Large intestine (tissue), 12 donors: ENCODE measurements at places on chromosomes 12 and 14.
A peak's percentile ranks its signal among the peaks of the same experiment; 100 is the strongest.

- DNase-seq: no peak
Observed at GRCh38 chr12:42977451-42978230, 388.1 kb upstream of the PRICKLE1 start.

- peak; percentile 29 for DNase-seq
Observed at GRCh38 chr14:68544081-68544892, 248.6 kb downstream of the ZFP36L1 start.

- no peak for DNase-seq
Observed at GRCh38 chr12:109554761-109555160, 18.5 kb downstream of the MMAB start.

- no peak for DNase-seq
Observed at GRCh38 chr12:52965337-52965731, 16.4 kb downstream of the KRT18 start.

- DNase-seq: peak; percentile 27
Observed at GRCh38 chr12:115160271-115161128, 476.5 kb upstream of the TBX3 start.

DNA sequence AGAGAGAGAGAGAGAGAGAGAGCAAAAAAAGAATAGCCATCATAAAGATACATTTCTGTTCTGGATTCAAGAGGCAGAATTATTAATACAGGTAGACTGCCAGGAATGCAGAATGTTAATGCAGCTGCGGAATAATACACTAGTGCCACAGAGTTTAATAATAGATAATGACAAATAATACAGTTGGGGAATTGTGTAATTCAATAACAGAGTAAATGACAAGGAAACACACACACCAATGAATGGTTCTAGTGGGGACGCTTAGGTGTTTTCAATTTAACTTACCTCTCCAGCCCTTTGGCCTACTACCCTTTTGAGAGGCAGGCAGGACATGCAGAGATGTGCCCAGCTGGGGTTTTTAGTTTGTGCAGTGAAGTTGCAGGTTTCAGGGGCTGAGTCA, 313.9 kb downstream of the NRXN3 start:
- no peak for DNase-seq

GRCh38 chr12:110780448-110780847, 37.8 kb upstream of the PPP1CC start:
- DNase-seq: no peak

- peak; percentile 40 for DNase-seq
Observed at GRCh38 chr12:52020539-52021336, 14.0 kb downstream of the TAMALIN start.

GRCh38 chr14:36555998-36556743, 26.2 kb downstream of the NKX2-8 start:
- no peak for DNase-seq

DNA sequence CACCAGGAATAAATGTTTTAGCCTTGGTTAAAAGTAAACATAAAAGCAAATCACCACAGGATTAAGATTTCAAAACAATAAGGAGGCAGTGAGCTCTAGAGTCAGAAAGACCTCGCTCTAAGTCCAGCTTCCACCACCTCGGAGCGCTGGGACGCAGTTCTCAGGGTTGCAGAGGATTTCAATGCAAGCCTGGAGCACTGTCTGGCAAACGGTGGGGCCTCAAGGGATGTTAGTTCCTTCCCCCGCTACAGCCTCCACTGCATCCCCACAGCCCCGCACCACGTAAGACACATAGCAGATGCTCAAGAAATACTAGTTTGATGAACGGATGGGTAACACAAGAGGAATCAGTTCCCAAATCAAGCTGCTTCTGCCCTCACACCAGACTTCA, 39.3 kb upstream of the TMCC3 start:
- no peak for DNase-seq

- no peak for DNase-seq
Observed at GRCh38 chr12:42361909-42362646, 36.1 kb downstream of the PPHLN1 start.

- DNase-seq: peak; percentile 61
Observed at GRCh38 chr12:6626654-6627283, 9.0 kb downstream of the LPAR5 start.

DNA sequence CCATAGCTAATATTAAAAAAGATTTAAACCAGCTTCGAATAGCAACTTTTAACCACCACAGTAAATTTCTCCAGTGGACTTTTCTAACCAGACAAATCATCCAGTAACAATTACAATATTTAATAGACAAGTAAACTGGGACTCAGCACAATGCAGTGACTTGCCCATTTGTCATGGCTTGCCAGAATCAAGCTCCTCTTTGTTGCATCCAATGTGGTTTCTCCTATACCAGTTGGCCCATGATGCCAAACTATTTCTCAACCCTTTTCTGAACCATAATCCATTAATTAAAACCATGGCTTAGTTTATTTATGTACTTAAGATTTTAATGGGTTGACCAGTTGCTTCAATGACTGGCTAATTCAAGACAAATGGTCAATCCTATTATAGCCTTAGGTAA, 64.4 kb downstream of the DIO2 start:
- no peak for DNase-seq

DNA sequence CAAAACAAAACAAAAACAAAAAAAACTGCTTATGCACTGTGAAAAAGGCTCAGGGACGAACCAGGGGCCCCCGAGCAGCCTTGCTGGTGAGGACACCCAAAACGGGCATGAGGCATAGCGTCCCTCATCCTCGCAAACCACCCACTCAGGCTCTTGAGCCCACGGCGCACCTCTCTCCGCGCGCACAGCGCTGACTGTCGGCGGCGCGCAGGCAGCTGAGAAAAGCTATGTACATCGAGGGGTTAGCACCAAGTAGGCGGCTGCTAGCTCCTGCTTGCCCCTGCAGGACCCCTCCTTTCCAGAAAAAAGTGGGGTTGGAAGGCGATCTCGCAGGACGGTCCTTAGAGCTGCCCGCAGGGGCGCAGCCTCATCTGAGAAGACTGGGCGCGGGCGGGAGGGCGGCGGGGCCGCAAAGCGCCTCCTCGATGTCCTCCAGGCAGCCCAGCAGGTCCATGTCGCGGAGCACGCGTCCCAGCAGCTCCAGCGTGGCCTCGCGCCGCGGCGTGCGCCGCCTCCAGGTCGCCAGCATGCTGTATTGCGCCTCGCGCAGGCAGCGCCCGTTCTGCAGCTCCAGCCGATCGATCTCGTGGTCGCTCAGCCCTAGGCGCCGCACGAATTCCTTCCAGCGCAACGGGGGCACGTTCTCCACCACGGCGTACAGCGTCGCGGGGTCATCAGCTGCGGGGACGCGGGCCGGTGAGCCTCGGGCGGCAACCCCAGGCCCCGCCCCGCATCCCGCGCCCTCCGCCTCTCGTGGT, 12.8 kb downstream of the TNFRSF1A start:
- no peak for DNase-seq

DNA sequence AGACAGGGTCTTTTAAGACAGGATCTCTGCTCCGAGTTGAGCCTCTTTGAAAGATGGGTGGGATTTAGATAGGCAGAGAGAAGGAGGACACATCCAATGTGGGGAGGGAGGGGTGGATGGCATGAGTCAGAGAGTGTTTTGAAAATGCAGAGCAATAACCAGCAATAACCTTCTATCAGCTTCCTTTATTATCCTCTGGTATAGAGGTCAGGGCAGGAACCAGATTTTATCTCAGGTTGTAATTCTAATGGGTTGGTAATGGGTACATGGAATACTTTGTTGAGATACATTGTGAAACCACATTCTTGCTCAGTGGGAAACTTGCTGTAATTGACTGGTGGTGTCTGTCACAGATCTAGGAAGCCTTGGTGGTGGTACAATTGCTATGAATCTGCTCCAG, 37.6 kb upstream of the CCDC63 start:
- peak; percentile 38 for DNase-seq

DNA sequence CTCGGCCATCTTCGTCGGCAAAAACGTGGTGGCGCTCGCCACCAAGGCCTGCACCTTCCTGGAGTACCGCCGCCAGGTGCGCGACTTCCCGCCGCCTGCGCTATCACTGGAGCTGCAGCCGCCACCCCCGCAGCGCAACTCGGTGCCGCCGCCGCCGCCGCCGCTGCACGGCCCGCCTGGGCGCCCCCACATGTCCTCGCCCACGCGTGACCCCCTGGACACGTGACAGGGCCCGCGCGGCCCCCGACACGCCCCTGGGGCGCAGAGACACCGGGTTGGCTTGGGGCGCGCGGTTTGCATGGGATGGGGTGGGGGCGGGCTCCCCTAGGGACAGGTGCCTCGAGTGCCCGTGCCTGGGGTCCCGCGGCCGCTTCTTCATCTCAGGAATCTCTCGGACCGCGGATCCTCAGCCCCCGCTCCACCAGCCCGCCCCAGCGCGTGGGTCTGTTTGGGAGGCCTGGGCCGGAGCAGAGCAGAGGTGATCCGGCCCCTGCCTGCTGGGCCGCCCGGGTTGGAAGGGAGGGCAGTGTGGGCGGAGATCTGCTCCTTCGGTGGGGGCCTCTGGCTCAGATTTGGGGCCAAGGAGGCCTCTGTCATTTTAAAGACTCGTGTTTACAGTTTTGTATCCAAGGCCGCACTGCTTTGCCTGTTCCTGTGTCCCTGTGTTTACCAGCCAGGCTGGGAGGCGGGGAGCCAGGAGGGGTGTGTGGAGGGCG, 3.3 kb downstream of the TMEM121 start:
- DNase-seq: no peak

DNA sequence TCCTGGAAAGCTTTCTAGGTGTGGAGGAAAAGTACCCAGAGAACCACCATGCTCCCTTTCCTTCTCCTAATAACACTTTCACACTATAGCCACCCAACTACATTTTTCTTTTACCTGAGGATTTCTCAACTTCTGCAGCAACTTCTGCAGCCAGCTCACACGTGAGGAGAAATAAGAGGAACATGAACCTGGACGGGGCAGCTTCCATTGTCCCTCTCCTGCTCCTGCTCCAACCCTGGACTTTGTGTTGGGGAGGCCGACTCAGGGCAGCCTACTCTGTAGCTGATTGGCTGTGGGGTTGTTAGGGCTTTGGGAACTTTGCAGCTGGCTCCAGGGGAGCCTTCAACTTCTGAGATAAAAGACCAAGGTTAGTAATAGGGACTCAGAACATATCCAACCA, at the start of gene ERP27:
Gene ERP27 (minus strand): TSS at position 237 of the 400 bp plus-strand sequence. CDS start 29 bp downstream, at position 208.
- DNase-seq: peak; percentile 59

DNA sequence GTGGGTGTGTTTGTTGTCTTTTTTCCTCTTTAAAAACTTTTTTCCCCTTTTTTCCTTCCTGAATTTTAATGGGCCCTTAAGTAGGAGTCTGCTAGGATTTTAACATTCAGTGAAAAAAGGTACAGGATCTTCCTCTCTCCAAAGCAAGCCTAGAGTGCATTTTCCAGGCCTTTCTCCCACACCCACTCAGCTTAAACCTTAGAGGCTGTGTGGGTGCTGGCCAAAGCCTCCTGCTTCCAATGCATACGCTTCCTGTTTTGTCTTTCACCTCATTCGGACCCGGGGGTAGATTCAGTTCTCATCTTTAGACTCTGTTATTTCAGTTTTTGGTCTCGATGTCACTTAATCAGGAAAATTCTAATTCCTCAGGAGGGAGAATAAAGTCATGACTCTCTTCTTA, 51.2 kb downstream of the TMEM30B start:
- no peak for DNase-seq

DNA sequence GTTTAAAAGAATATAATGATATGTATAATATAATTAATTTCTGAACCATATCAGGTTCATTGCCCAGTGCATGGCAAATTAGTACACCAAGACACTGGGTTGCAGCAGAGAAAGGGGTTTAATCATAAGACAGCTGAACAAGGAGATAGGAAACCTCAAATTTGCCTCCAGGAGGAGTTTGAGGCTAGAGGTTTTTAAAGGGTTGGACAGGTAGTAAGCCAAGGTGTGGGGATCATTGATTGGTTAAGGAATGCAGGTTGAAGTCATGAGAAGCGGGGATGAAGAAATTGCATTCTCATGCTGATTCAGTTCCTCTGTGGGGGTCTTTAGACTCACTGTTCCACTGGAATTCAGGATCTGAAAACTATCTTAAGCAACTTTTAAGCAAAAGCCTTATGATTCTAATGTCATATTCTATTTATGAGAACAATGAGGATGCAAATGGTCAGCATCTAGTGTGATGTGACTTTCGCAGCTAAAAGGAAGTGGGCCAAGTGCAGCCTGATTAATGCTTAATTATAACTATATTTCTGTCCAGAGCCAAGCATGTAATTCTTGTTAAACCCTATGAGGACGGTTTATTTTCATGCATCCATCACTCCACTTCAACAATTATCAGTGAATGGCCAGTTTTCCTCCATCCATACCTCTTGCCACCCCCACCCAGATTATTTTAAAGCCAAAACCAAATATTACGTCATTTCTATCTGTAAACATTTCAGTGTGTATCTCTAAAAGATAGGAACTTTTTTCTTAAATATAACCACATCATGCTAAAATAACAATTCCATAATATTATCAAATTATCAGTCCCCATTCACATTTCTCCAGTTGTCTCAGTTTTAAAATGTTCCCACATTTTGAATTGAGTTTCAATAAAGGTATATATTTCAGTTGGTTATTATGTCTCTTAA, 14.9 kb downstream of the RNF212B start:
- DNase-seq: no peak

- no peak for DNase-seq
Observed at GRCh38 chr12:113766879-113767878, 198.9 kb downstream of the RBM19 start.

DNA sequence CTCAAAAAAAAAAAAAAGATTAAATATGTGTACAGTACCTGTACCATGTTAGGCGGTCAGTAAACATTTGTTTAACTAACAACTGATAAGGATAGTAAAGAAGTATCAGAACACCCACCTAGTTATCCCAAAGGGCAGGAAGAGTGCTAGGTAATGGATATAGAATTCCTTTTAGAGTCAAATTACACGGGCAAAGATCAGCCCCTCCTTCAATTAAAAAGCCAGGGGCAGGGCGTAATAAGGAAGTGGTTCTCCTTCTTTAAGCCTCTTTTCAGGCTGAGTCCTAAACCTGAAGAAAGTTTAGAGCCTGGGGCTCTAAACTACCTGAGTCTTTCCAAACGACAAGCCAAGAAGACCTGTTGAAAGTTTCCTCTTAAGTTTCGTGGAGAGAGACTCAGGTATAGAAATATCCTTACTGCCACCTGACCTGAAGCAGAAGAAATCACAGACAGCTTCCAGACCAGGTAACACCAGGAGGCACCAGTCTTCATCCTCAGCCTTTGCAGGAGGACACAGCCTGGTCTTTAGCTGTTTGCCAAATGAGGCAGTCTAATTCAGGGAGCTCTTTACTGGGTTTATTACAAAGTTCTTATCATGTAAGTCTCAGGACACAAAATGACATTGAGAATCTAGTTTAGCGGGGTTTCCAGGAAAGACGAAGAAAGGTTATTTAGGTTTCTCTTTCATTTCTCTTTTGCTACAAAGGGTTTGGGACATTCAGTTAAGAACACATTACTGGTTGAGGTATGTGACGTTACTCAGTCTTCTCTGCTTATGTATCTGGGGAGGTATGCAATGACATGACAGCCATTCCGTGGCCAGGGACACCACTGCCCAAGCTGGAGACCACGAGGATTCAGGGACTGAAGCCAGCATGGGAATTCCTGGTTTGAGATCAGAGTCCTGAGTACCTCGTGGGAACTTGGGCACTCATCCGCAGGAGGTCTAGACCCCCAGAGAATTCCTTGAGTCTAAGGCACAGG, at the start of gene BCL2L14:
Gene BCL2L14 (plus strand): TSS at position 266 of the 983 bp plus-strand sequence. CDS start 8,367 bp downstream, outside the sequence.
- peak; percentile 58 for DNase-seq
